Naive thymus-derived CD4-positive, alpha-beta T cell (primary cell): ENCODE measurements at places on chromosomes 3 and 15. TPM values are rescaled to one million over a fixed set of nuclear protein-coding genes. Genes with fewer than 3 reads are reported as not detected.

EFCAB12 gene
- total RNA-seq, result 2.5 TPM

BSN gene
- total RNA-seq, result 0.12 TPM

DLEC1 gene
- total RNA-seq, result 8.2 TPM

ST3GAL6 gene
- total RNA-seq, result 0.62 TPM

GXYLT2 gene
- not detected for total RNA-seq

ADAMTSL3 gene
- not detected for total RNA-seq
